ENCODE measurements at places on chromosomes 5 and 9. TPM values are rescaled to one million over a fixed set of nuclear protein-coding genes. Genes with fewer than 3 reads are reported as not detected.

GRCh38 chr5:55578771-55579170 lies 44.0 kb upstream of the PLPP1 start:
- H3K4me1 ChIP-seq: peaks cover 12% of the 10 kb centered on the region
- no peak overlapping the region for H3K4me3 ChIP-seq
- no peak for DNase-seq
- no peak overlapping the region for H3K27ac ChIP-seq

Gene MCTP1
- 6.1 TPM for total RNA-seq

Gene ENG
- 46.8 TPM for total RNA-seq

Gene SOHLH1
- total RNA-seq: not detected

- DNase-seq: no peak
- H3K36me3 ChIP-seq: no peaks in the 10 kb centered on the region
- H3K27ac ChIP-seq: no peak overlapping the region
- H3K27me3 ChIP-seq: no peaks in the 10 kb centered on the region
These were observed 48.4 kb upstream of the TUT7 start for GRCh38 chr9:86402591-86402990.

Gene MYO10
- total RNA-seq: 57.8 TPM

Gene ITGA2
- 2.6 TPM for total RNA-seq

GRCh38 chr9:31730398-31730797 lies 654.0 kb upstream of the ACO1 start:
- no peaks in the 10 kb centered on the region for H3K27me3 ChIP-seq
- H3K4me1 ChIP-seq: no peaks in the 10 kb centered on the region
- no peak overlapping the region for H3K4me3 ChIP-seq
- no peaks in the 10 kb centered on the region for H3K36me3 ChIP-seq

- H3K27ac ChIP-seq: no peak overlapping the region
- no peak for DNase-seq
- H3K4me1 ChIP-seq: no peaks in the 10 kb centered on the region
- H3K36me3 ChIP-seq: no peaks in the 10 kb centered on the region
These were observed 104.8 kb downstream of the ISOC1 start for GRCh38 chr5:129199308-129199707.

GRCh38 chr5:153470736-153471135 lies 19.7 kb upstream of the GRIA1 start:
- no peaks in the 10 kb centered on the region for H3K27me3 ChIP-seq
- H3K4me1 ChIP-seq: no peaks in the 10 kb centered on the region
- no peak for DNase-seq
- no peaks in the 10 kb centered on the region for H3K36me3 ChIP-seq
- H3K27ac ChIP-seq: no peak overlapping the region
- H3K4me3 ChIP-seq: no peak overlapping the region

DNA sequence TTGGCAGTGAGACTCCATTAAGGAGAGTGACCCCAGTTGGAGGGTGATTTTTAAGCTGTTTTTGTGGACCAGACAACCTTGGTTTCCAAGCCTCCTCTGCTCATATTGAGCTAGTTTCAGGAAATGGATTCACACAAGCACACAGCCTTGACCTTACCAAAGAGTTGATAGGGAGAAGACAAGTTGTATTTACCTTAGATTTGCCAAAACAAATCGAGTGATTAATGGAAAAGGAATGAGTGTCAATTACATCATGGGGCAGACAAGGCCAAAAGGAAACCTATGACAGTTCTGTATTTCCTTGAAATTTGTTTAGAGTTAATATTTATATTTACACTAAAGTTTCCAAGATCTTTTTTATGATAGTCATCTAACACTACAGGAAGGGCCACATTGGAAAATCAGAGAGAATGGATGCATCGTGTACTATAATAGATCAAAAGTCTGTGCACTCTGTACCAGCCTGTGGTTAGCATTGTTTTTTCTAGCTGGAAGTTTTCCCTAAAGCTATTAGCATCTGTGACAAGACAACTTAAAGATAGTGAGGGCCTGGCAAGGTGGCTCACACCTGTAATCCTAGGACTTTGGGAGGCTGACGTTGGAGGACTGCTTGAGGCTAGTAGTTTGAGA lies 86.0 kb upstream of the FER start:
- H3K27me3 ChIP-seq: no peaks in the 10 kb centered on the region
- no peak overlapping the region for H3K4me3 ChIP-seq
- DNase-seq: no peak
- no peaks in the 10 kb centered on the region for H3K36me3 ChIP-seq
- H3K27ac ChIP-seq: no peak overlapping the region
- no peaks in the 10 kb centered on the region for H3K4me1 ChIP-seq

Gene CCL27
- total RNA-seq: 1.1 TPM
